ENCODE measurements at places on chromosomes 2 and 18.

DNA sequence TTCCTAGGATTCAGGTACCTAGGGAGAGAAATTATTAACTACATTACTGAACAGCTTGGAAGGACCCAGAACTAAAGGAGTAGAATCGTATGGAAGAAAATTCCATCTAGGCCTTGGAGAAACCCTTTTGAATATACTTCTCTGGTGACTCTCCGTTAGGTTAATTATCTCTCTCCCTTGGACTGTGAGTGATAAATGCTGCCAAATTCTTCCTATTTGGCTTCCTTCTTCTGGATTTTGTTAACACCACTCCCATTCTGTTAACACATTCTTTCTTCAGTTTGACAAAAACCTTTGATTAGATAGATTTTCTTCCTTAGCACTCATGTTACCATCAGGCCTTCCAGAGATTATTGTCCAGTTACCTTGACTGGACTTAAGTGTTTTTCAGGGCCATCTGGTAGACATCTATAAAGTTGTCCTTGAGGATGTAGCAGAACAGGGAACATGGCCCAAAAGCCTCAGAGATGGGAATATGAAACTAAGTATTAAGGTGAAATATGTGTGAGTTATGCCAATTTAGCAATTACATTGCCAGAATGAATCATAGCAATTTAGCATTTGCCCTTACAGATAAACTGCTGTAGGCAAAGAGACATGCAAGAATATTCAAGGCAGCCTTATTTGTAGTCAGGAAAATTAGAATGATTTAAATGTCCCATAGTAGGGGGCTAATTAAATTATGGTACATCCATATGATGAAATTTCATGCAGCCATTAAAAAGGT, 6.7 kb downstream of the CYP27A1 start:
- no peak for DNase-seq

DNA sequence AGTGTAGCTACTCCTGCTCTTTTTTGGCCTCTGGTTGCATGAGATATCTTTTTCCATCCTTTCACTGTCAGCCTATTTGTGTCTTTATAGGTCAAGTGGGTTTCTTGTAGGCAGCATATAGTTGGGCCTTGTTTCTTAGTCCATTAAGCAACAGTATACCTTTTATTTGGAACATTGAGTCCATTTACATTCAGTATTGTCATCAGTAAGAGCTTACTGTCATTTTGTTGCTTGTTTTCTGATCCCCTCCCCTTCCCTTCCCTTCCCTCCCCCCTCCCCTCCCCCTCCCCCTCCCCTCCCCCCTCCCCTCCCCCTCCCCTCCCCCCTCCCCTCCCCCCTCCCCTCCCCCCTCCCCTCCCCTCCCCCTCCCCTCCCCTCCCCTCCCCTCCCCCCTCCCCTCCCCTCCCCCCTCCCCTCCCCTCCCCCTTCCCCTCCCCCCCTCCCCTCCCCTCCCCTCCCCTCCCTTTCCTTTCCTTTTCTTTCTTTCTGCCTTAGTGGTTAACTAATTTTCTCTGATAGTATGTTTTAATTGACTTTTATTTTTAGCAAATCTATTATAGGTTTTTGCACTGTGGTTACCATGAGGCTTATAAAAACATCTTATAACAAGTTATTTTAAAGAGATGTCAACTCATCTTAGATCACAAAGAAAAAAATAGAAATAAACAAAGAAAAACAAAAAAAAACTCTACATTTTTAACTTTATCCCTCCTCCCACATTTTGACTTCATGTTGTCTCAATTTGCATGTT, 13.2 kb upstream of the DCDC2C start:
- DNase-seq: no peak

DNA sequence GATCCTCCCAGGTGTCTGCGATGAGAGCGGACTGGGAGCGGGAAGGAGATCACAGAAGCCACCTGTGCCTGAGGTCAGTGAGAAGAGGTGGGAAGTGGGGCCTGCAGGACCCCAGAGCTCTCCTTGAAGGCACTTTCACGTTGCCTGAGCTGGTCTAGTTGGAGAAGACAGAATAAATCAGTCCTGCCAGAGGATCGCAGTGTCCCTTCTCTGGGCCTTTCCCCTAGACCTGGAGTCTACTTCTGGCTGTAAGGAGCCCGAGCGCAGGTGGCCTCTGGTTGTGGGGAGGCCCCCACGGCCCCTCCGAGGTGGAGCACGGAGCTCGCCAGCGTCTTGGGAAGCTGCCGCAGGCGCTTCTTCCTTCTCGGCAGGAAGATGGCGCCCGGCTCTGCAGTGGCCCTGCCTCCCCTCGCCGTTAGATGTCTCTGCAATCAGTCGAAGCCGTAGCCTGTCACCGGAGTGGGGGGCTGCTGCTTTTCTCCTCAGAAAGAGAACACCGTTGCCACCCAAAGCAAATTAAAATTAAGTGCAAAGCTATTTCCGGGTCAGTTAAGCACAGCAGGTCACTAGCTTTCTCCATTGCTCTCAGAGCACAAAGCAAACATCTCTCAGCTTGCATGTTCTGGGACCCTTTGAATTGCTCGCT, 212.0 kb upstream of the MYT1L start:
- peak; percentile 8 for DNase-seq

DNA sequence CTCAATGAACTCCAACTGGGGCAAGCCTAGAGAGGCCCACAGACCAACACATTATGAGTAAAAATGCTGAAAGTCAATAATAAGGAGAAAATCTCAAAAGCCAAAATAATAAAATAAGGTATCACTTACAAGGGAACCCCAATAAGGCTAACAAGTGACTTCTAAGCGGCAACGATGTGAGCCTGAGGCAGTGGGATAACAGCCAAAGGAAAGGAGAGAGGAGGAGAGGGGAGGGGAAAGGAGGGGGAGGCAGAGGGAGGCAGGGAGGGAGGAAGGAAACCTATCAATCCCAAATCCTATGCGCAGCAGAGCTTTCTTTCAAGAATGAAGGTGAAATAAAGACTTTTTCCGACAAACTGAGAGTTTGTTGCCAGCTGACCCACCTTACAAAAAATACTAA, 6.0 kb upstream of the NFATC1 start:
- no peak for DNase-seq

DNA sequence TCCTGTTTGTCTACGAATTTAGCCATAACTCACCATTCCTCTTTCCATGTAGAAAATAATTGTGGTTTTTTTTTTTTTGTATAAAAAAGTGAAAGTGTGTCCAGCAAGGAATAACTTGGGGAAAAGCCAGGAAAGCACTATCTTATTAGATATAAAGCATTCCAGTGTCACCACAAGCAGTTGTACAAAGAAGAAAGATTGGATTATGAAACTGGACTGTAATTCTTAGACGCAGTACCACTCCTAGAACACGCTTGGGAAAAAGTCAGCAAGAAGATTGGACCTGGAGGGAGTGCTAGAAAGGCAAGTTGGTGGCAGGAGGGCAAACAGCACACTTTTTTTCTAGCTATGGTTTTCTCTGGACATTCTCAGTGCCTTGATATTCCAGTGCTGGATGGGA, 186.7 kb downstream of the PARD3B start:
- DNase-seq: no peak

DNA sequence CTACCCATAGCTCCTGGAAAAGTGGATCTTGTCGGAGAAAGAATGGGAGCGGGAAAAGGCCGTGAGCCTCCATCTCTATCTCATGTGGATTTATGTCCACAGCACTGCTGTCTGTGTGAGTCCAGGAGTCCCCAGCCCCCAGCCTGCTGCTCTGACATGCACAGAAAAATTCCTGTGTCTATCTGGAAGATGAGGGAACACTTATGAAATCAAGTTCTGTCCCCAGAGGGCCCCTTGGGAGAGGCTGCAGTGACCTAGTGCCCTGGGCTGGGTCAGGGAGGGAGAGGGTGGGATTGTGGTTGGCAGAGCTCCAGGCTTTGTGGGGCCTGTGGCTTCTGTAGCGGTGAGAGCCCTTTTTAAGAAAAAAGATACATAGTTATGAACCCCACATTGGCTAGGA, 37.6 kb downstream of the HJURP start:
- no peak for DNase-seq

DNA sequence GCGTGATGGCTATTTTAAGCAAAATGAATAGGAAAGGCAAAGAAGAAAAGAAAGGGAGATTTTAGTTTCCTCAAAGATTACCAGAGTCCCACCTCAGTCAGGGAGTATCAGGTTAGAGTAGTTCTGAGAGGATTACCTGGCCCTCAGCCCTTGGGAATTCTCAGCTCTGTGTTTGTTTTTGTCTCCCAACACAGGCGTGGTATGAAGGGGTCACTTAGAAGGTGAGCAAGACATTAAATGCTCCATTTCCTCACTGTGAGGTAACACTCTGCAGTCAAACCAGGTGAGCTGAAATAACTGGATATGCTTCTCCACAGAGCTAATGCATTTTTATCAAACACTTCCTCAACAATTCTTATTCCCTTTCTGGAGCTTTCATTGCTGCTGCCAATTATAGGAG, 232.2 kb downstream of the IKZF2 start:
- DNase-seq: no peak

DNA sequence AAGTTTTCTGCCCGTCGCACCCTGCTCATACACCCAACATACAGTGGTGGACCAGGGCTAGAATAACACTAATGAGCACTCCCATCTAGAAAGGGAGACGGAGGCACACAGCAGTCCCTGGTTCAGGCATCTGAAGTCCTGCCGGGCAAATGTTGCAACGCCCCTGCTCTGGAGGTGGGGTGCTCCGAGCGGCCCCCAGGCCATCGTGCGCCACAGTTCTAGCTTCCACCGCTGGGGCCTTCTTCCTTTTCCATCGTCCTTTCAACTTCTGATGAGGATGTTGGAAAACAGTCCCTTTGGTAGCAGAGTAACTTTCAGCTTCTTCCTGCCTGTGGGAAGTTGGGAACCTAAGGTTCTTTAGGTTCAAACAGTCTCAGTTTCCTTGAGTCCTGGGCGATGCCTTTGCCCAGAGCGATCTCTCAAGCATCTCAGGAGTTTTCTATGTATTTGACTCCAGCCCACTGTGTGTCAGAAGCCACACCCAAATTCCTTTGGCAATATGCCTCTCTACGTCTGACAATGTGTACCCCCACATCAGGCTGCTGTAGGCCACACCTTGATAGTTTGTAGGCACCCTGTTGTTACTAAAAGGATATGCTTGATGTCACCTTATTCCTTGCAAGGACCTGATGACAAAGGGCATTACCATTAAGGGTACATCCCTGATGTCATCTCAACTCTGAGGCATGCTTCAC, 258.8 kb downstream of the GLI2 start:
- no peak for DNase-seq

DNA sequence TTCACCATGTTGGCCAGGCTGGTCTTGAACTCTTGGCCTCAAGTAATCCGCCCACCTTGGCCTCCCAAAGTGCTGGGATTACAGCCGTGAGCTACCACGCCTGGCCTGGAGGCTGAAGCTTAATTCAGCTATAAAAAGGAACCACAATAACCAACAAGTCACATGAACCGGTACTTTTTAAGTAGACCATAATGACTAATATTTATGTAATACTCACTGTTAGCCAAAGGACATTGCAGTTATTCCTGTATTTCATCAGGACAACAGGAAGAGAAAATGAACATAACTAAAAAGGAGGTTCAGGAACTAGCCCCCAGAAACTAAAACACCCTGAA, 49.0 kb upstream of the TMEM87B start:
- no peak for DNase-seq

- DNase-seq: no peak
Measured at GRCh38 chr18:11864471-11864870, 13.3 kb downstream of the CHMP1B start.

- DNase-seq: peak; percentile 95
Measured at GRCh38 chr2:237669628-237670392, 42.4 kb downstream of the LRRFIP1 start.

DNA sequence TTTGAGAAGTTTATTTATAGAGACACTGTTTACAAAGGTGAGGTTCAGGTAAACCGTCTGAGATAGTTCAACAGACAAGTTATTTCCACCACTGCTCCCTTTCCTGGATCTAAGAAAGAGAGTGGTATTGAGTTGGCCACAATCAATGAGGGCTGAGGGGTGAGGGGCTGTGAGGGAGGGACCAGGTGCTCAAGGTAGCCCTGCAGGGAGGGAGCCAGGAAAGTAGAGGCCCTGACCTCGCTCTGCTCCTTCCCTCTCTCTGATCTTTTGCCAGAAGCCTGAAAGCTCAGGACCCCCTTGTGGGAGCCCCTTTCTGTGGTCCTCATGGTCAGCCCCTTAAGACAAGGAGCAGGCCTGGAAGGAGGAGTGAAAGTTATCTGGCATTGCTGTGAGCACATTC, 29.8 kb downstream of the COL4A3 start:
- DNase-seq: no peak

DNA sequence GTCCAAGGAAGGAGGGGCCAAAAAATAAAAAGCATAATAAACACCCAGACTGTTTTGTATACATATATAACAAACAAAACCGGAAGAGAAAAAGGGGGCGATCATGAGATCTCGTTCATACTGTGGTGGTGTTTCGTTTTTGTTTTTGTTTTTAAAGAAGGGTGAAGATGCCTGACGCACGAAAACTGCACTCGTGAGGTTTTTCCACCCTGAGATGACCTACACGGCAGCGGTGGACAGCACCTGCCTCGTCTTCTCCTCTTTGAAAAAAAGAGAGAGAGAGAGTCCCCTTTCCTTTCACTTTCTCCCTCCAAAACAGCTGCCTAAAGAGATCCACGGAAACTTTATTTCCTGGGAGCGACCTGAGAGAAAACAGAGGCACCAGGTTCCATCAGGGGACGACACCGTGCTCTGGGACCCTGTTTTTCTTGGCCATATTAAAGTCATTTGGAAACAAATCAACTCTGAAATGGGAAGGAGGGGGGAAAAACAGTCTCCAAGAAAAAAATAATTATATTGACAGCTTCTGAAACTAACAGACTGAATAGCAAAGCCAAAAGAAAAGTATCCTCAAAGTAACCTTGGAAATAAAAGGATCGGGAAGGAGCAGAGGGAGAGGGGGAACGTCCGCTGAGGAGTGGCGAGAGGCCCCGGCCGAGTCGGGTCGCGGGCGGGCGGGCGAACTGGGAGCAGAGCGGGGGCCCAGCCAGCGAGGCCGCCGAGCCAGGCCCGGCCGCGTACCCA, 3.5 kb downstream of the POU3F3 start:
- no peak for DNase-seq

GRCh38 chr18:13477147-13477683, 249.1 kb downstream of the FAM210A start:
- DNase-seq: no peak

DNA sequence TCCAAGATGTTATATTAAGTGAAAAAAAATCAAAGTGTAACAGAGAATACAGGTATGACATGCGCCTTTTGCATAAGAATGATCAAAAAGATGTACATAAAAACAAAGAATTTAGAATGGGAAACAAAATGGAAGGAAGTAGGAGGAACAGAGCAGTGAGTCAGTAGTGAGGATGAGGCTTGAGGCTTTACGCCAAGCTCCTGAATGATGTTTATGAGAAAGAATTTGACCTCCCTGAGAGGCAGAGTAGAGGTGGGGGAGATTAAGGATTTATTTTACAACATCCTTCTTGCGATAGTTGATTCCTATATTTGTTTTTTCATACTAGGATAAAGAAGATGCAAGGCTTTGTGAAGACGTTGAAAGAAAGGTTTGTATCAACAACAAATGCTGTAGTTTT, 81.4 kb downstream of the DCDC2C start:
- DNase-seq: no peak

GRCh38 chr2:147659051-147659450, 185.8 kb upstream of the ACVR2A start:
- DNase-seq: no peak

DNA sequence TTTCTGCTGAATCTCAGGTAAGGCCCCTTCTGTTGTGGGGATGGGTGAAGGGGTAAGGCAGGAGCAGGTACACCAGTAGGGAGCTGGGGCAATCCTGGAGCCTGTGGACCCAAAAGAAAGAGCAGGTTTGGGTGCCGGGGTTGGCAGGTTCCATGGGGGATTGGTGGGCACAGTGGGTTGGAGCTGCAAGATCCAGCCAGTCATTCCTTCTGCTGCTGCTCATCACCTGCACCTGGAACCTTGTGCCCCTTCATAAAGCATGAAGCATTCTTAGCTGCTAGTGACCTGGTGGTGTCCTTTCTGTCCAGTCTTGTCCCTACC, 24.9 kb downstream of the FHOD3 start:
- DNase-seq: no peak
